Activated CD8-positive, alpha-beta memory T cell treated with anti-CD3 and anti-CD28 coated beads for 48 hours (primary cell): ENCODE measurements at places on chromosomes 12 and 14.

DNA sequence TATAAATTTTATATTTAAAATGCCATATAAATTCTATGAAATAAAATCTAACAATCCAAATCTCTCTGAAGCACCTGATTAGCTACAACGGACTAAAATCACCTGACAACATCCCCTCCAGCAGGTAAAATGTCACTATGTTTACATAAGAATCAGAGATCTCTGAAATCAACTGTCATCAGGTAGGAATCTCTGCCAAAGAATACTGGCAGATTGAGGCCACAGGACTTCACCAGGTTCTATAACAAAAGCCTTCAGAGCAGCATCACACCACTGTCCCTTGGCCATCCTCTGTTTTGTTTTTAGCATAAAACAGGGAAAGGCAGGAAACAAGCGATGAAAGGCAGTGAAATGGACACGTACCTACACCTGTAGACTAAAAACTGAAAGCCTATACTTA lies 22.1 kb downstream of the FGD6 start:
- DNase-seq = no peak

- no peak for DNase-seq
These were observed 91.5 kb upstream of the ZFP36L1 start for GRCh38 chr14:68884031-68885030.

- no peak for DNase-seq
These were observed 192.8 kb upstream of the RGS6 start for GRCh38 chr14:71739273-71739990.

DNA sequence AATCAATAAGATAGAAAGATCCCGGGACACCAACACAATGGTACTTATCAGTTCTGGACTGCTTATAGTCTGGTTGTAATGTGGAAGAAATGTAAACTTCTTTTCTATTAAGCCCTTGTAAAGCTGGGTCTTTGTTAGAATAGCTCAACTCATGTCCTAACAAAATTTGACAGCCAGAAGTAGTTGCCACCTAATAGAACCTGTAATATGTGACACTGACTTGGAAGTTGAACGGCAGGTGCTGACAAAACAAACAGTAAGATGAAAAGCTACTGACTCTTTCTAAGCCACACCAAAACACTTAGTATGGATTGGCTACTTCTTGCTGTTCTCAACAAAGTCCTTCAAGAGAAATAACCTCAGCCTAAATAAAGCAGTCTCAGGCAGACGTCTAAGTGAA lies 56.6 kb downstream of the KIF21A start:
- DNase-seq = no peak

GRCh38 chr14:26319139-26319864 lies 278.5 kb downstream of the NOVA1 start:
- DNase-seq = no peak

- DNase-seq = no peak
These were observed 68.4 kb downstream of the CACNA1C start for GRCh38 chr12:2120982-2121758.

DNA sequence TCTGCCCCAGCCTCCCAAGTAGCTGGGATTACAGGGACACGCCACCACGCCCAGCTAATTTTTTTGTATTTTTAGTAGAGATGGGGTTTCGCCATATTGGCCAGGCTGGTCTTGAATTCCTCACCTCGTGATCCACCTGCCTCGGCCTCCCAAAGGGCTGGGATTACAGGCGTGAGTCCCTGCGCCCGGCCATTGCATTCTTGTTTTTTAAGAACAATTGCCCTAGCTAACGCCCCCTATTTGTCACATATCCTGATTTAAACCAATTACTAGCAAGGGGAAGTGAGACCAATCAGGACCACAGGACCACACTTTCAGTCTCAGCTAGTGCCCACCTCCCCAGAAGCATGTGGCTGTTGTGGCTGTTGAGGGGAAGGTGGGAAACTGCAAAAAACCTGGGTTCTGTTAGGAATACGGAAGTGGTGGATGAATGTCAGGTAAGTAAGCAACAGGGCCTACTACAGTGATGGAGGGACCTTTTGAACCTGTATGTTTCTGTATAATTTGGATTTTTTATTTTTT lies 37.8 kb upstream of the NFYB start:
- DNase-seq = no peak

DNA sequence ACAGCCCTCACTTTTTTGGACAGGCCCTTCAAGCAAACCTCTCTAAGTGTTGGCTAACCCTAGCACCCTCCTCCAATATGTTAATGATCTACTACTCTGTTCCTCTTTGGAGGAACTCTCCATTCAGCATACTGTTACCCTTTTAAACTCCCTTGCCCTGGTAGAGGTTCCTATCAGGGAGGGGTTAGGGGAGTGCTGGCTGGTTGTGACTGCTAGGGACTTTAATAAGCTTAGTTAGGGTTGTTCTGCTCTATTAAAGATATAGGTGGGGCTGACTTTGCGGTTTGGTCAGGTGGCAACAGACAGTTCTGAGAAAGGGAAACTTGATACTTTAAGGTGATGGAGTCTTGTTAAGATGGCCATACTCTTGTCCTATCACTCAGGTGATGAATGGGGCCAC lies 301.5 kb upstream of the FBXO33 start:
- no peak for DNase-seq

GRCh38 chr12:117875744-117876435 lies 92.9 kb downstream of the KSR2 start:
- DNase-seq = no peak

DNA sequence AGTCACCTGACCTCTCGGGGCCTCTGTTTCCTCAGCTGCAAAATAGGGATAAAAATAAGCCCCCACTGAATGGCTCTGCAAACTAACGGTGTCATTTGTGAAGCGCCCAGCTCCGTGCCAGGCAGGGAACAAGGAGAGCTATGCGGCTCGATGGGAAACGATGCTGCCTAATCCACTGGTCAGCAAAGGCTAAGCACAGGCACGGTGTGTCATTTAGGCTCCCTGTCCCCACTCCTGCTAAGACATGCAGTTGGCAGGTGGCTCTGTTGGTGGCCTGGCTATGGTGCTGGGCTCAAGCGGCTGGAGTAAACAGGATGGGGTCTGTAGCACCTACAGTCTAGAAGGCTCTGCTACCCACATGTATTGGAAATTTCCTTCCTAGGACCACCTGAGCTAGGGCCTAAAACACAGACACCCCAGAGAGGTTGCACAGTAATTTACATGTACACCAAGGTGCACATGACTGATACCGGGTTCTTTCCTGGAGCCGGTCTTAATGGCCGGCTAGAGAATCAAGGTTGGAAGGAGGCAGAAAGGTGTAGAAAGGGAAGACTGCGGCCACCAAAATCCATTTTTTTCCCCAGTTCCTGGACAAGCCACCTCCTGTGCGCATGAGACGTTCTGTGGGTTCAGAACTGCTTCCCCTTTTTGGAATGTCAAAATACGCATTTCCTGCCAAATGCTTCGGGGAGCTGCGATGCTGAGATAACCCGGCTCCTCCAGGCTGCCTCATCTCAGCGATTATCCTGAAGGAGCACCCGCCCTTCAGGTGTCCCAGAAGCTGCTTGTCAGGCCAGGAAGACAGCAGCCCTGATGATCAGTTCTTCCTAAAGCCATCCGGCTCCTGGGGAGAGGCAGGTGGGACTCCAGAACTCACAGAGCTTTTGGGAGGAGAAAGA lies 1.0 kb downstream of the CACNA2D4 start:
- no peak for DNase-seq

GRCh38 chr12:2749580-2749979 lies 45.2 kb upstream of the FKBP4 start:
- no peak for DNase-seq

DNA sequence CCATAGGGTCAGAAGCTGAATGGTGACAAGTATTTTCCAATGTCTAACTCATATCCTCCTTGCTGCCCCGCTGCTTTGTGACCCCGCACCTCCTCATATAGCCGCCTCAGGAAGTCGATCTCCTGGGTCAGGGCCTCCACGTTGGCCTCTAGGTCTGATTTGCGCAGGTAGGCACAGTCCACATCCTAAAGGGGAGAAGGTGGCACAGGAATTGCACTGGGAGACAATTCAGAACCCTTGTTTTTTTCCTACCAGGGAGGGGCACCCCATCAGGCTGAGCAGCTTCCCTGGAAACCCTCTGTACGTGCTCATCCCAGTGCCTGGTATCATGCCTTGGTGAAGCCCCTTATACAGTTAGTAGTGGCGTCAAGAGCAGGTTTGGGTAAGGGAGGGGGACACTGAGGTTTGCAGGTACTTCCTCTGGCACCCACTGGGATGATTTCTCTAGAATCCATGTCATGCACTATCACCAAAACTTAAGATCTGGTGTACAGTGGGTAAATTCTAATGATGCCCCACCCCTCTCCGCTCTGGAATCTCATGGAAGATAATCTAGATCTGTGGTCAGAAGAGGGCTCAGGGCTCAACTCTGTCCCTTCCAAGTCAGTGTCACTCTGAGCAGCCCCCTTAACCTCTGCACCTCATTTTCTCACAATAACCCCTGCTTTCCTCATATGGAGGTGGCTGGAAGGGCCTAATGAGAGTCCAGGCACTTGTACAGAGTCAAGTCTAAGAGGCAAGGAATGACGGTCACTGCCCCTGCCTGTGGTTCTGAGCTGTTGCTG lies 20.1 kb upstream of the KRT86 start:
- DNase-seq = no peak

- DNase-seq = no peak
These were observed 43.2 kb upstream of the EML1 start for GRCh38 chr14:99749763-99750715.

GRCh38 chr14:23432102-23432925 lies 3.1 kb downstream of the MYH7 start:
- no peak for DNase-seq

DNA sequence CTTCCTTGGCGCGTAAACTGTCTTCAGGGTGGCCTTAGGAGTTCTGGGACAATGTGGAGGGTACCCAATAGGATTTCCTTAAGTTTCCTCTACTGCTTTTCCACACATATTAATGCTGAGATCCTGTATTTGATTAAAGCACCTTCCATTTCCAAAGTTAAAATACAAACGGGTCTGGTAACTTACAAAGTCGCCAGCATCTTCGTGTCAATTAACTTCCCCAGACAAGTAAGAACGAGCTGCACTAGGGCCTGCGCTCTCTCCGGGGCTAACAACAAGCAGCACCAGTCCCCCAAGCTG lies 130.9 kb downstream of the NDUFA12 start:
- DNase-seq = no peak

DNA sequence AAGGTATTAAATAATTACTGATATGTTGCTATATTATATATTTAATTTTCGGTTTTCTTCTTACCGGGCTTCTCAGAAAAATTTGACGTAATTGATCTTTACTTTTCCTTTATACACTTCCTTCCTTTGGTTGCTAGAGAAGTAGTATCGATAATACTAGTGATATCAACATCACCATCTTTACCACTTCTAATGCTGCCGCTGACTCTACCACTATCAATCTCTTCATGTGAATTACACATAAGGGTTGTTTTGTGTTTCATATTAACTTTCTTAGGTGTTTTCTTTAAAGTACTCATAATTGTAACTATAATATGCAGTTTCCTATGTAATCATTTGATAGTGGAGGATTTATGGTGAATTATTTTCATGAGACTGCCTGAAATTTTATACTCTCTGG lies 30.9 kb upstream of the KLRF1 start:
- DNase-seq = no peak

GRCh38 chr12:124588751-124589267 lies 21.4 kb upstream of the NCOR2 start:
- no peak for DNase-seq

DNA sequence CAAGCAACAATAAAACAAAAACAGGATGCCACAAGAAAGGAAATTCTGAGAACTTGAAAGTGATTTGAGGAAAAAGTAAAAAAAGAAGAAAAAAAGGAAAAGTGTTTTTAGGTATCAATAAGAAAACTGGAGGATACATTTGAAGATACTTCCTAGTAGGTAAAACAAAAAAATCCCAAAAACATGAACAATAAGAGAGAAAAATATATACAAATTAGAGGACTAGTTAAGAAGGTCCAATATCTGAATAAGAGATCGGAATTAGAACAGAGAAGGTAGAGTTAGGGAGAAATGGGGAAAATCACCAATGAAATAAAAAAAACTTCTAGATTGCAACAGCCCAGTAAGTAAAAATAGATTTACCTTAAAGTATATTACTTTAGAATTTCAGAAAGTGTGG lies 8.8 kb downstream of the DEPDC4 start:
- DNase-seq = no peak

GRCh38 chr12:53997204-53998109 lies 2.5 kb upstream of the HOXC9 start:
- no peak for DNase-seq

DNA sequence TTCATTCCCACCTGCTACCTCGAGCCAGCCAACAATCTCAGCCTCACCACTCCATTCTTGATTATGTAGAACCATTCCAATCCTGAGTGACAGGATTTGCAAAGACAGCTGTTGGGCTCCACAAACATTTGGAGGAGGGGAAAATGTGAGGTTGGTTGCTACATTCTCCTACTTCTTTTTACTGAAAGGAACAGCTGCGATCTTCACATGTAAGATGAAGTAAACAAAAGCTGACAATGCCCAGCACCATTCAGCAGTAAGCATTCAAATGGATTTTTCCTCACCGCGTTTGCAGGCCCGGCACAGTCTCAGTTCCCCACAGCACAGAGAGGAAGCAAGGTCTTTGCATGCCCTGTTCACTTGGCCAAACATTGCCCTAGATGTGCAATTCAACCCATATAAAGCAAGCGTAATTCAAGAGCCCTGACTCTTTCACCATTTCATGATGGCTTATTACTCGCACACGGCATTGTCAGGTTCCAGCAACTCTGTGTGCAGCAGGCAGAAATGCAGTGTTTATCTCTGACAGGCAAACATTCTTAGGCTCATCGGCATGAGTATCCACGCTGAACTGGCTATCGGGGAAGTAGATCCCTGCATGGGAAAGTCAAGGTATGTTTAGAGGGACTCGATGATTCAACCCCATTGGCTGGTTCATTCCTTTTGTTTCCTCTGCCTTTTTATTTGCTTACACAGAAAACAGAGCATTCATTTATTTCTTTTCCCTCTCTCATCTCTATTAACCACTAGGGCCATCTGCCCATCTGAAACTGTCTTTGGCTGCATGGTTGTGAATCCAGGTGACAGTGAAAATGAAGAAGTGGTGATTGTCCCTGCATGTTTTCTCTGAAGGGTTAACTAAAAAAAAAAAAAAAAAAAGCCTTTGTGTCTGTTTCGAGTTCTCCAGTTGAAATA lies 236.1 kb upstream of the PLEKHG7 start:
- no peak for DNase-seq

DNA sequence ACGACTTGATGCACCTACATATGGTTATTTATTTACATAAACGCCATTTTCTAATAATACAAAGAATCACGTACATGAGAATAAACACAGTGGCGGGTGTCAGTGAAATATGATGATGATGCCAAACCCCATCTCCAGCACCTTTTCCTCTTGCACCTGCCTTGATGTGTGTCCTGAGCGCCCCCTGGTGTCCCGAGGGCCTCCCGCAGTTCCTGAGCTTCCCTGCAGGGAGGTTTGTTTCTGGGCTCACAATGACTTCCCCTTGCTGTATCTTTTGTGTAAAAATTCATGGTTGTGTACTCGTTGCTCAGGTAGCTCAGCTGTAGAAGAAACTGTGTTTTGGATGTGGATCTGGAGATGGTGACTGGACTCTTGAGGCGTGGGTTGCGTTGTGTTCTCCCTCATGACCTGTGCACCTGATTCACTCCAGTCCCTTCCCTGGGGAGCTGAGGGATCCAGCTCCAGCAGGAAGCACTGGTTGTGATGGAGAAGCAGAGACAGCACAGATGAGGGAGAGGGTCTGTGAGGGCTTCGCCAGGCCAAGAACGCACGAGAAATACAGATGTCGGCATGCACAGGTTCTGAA lies 1037.8 kb downstream of the TMEM121 start:
- DNase-seq = peak; percentile 40

GRCh38 chr12:53004582-53004981 lies 1.7 kb upstream of the EIF4B start:
- no peak for DNase-seq
